Lung (tissue), 17 donors: ENCODE measurements at places on chromosomes 4 and X. TPM values are rescaled to one million over a fixed set of nuclear protein-coding genes. Genes with fewer than 3 reads are reported as not detected.

Gene DUSP9
- 0.55 TPM for total RNA-seq

Gene KLF8
- 12.6 TPM for total RNA-seq

Gene AFP
- 0.11 TPM for total RNA-seq

Gene ZRSR2
- 7.1 TPM for total RNA-seq

Gene TLR8
- 5.2 TPM for total RNA-seq

Gene MGAT4D
- total RNA-seq, result not detected
